ENCODE measurements at places on chromosomes 4 and X.

DNA sequence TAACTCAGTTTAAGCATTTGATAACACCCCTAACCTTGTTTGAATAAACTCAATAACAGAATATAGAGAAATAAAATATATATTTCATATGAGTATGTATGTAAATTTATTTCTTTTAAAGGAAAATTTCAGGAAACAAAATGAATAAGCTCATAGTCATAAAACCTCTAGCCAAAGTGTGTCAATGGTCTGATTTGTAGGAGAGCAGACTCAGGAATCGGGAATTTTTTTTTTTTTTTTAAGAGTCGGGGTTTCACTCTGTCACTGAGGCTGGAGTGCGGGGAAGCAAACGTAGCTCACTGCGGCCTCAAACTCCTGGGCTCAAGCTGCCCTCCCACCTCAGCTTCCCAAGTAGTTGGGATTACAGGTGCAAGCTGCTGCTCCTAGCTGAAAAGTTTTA is 2.4 kb downstream of the PKD2 start:
- DNase-seq = no peak

DNA sequence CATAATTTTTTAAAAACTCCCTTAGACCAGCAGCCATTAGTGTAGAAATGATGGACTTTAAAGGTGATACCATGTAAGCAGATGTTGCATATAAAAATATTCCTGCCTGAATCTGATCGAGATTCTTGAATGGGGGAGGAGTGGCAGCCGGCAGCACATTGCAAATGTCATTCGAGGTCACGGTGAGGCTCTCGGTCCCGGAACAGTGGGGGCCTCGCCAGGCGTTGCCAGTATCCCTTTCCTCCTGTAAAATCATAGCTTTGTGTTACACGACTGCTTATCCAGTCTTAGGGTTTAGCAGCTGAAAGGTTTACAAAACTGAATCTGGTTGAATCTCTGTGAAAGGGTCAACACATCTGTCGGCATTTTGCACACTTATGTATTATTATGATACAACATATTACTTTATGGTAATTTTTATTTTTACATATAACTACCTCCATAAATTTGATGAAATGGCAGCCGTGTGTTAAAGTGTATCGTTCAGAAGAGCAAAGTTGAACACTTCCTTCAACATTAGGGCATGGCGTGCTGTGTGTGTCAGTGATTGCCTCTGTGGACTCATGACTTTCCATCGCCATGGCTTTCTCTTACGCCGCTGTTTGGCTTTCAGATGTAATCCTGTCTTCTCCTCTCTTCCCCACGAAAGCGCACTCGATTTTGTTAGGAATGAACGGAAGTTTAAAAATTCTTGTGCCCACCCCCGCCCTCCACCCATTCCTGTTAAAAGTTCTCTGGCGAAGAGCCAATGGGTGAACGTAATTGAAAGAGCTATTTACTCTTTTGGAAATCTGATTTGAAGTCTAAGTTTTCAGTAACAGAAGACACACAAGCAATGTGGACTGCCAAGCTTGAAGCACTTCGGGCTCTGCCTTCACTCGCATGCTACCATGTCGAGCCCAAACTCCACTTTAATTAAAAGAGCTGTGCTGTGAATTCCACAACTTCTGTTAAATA is 114.8 kb downstream of the STOX2 start:
- no peak for DNase-seq

GRCh38 chrX:17377091-17377717 is 2.2 kb downstream of the NHS start:
- DNase-seq = no peak

GRCh38 chr4:174713181-174713580 is 115.9 kb downstream of the GLRA3 start:
- DNase-seq = no peak

- no peak for DNase-seq
Observed at GRCh38 chr4:142574306-142574705, 271.8 kb downstream of the INPP4B start.

GRCh38 chrX:72094894-72095293 is 36.8 kb downstream of the RTL5 start:
- DNase-seq = peak; percentile 67

DNA sequence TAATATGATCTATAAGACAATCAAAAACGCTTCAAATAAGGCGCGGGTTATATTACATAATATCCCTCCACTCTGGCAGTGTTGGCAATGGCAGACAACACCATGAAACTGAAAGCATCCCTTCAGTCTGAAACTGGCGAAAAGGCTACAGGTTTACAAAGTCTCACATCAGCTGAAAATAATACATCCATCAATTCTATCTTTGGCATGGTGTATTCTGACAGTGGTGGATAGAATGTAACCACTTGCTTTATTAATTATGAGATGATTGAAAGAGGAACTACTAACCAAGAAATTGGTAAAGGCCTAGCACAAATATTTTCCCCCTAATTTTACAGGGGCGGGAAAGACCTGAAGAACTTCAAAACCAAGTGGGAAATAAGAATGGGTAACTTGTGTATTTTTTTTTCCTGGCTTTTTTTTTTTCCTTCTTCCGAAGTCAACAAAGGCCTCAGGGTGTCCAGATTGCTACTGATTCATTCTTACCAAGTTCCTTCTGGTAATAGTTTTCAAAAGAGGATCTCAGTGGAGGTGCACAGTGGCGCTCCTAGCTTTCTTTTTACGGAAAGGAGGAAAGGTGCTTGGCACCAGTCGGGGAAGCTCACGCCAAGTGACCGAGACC is 728 bp downstream of the UBA6 start:
- no peak for DNase-seq

DNA sequence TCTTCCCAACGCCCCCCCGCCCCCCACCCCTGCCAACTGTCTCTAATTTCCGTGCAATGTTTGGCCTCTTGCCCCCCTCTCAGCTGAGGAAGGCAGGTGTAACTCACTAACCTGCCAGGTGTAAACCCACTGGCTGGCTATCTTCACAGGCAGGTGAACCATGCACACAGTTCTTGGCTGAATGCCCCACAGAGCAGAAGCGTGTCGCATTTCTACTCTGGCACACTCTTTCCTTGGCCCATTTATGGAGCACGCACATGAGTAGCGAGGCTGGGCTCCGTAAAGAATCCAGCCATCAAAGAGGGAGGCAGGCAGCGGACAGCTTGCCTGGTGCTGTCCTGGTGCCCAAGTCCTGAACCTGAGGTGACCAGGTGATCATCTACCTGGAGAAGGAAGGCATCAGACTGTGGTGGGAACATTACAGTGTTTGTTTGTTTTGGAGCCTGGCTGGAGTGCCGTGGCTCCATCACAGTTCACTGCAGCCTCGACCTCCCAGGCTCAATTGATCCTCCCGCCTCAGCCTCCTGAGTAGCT is 39.2 kb upstream of the CRMP1 start:
- DNase-seq = no peak

- DNase-seq = no peak
Observed at GRCh38 chr4:100098681-100099080, 91.6 kb downstream of the DDIT4L start.

DNA sequence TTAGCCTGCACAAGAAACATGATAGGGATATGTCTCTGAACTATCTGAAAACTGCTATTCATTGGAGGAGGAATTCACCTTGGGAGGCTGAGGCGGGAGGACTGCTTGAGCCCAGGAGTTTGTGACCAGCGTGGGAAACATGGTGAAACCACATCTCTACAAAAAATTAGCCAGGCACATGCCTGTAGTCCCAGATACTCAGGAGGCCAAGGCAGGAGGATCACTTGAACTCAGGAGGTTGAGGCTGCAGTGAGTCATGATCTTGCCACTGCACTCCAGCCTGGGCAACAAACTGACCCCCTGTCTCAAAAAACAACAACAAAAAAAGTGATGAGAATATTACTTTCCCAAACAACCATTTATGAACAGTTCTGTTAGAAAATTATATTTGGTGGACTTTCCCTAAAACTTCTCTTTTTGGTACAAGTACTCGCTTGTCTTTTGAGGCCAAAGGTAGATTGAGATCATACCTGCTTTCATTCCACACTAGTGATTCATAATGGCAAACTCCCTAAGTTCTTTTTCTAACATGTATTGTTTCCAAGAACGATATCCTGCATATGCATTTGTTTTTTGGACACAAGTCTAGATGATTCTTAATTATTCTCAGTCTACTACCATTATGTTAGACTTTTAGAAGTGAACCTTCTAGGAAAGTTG is 33.4 kb downstream of the METTL14 start:
- DNase-seq = no peak

DNA sequence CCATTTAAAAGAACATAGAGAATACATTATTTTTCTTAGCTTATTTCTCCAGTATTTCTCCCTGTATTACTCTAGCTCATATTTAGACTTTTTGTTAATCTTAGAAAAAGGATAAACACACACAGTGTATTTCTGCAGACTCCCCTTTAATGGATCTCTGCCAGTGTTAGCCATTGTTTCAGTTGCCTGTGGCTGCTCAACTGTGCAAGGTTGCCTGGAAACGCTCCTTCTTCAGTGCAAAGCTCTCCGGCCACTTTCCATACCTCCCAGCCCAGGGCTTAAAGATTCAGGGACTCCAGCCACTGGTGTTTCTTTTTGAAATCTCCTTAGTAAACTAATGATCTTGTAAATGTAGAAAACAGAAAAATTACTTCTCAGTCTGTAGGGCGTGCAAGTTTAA is 104.9 kb downstream of the SLIT2 start:
- DNase-seq = no peak
